ENCODE measurements at places on chromosomes 12 and 14. TPM values are rescaled to one million over a fixed set of nuclear protein-coding genes. Genes with fewer than 3 reads are reported as not detected.

GRCh38 chr14:92461891-92462290 lies 51.7 kb upstream of the RIN3 start:
- no peaks in the 10 kb centered on the region for H3K36me3 ChIP-seq
- H3K27ac ChIP-seq, result no peak overlapping the region
- H3K27me3 ChIP-seq, result no peaks in the 10 kb centered on the region
- no peak overlapping the region for H3K4me3 ChIP-seq
- no peak for DNase-seq

- peak overlapping the region; percentile 87 for H3K27ac ChIP-seq
- H3K27me3 ChIP-seq, result no peaks in the 10 kb centered on the region
- no peak overlapping the region for H3K4me3 ChIP-seq
Observed at GRCh38 chr12:54352022-54352531, 12.2 kb downstream of the GPR84 start.

TRIM9 gene
- total RNA-seq, result 1.1 TPM

DNA sequence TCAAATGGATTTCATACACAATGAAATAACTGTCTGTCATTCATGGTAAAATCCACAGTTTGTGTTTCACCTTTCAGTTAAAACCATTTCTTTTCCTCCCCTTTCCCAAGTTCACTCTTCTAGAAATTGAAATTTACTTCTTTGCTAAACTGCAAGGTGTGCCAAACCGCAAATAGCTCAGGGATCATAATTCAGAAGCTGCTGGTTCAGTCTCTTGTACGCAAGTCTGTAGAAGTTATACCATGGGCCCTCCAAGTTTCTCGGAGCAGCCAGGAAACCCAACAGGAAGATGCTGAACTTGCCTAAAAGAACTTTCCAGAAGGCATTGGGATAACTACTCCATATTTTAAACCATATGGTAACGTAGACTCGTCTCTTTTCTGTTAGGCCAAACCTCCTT lies 268.9 kb downstream of the FLRT2 start:
- no peaks in the 10 kb centered on the region for H3K27me3 ChIP-seq
- no peaks in the 10 kb centered on the region for H3K36me3 ChIP-seq
- no peak overlapping the region for H3K27ac ChIP-seq
- no peaks in the 10 kb centered on the region for H3K4me1 ChIP-seq

CCDC175 gene
- total RNA-seq, result not detected

DNA sequence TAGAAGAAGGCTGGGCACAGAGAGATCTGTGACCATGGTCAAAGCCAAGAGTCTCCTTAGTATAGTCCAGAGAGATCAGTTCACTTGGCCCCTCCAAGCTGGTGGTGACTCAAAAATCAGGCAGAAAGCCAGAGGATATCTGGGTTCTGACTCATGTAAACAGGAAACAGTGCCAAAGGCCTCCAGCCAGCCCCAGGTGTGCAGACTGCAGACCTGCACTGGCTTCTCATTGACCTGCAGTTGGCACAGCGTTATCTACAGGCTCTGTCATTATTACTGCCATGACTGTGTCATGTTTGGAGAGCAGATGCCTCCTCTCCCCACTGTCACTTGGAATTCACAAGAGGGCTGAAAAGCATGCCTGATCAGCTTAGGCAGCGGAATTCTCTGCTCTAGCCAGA lies 295.7 kb upstream of the PRKD1 start:
- peaks cover 39% of the 10 kb centered on the region for H3K4me1 ChIP-seq
- no peak overlapping the region for H3K4me3 ChIP-seq
- H3K27me3 ChIP-seq, result no peaks in the 10 kb centered on the region

GLIPR1L1 gene
- total RNA-seq, result not detected

Measured in osteoblast (primary cell).